Activated T-cell treated with anti-CD3 and anti-CD28 coated beads, Interleukin-2, amount 50 U/mL, for 72 hours (primary cell): ENCODE measurements at places on chromosomes 6 and 20.
A peak's percentile ranks its signal among the peaks of the same experiment; 100 is the strongest.

- DNase-seq: no peak
Measured at GRCh38 chr6:42969431-42969830, 8.9 kb downstream of the GNMT start.

- DNase-seq: no peak
Measured at GRCh38 chr6:75091467-75092190, 114.2 kb downstream of the COL12A1 start.

GRCh38 chr6:166007349-166008263, 160.0 kb downstream of the TBXT start:
- DNase-seq: no peak

- DNase-seq: no peak
Measured at GRCh38 chr6:160871320-160871719, 120.2 kb upstream of the MAP3K4 start.

DNA sequence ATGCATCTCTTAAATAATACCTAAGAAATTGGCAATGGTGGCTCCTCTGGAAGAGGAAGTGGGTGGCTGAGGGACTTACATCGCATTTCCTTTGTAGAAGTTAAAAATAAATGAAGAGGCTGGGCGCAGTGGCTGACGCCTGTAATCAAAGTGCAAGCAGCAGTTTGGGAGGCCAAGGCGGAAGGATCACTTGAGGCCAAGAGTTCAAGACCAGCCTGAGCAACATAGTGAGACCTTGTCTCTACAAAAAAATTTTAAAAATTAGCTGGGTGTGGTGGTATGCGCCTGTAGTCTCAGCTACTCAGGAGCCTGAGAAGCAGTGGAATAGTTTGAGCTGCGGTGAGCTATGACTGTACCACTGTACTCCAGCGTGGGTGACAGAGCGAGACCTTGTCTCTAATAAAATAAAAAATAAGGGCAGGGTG, 12.2 kb upstream of the NCOA3 start:
- DNase-seq: peak; percentile 34

DNA sequence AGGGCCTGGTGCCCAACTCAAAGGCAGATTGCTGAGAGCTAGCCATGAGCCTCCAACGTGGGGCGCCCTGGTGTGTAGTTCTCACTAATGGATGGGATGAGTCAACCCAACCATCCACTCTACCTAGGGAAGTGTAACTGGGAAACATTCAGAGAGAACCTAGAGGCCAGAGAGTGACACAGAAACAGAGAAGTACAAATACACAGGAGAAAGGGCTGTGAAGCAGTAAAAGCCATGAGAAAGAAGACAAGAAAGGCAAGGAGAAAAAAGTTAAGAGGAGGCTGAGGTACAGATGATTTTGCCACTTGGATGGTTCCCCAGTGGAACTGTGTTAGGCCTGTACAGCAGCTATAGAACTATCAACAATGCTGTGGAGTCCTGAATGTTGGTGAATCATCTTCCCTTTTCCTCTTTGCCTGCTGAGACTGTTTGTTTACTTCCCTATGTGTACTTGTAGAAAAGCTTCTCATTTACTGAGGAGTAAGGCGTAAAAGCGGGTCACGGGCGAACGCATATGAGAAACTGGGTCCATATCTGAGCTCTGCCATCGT, 39.0 kb downstream of the MAN1A1 start:
- DNase-seq: no peak

DNA sequence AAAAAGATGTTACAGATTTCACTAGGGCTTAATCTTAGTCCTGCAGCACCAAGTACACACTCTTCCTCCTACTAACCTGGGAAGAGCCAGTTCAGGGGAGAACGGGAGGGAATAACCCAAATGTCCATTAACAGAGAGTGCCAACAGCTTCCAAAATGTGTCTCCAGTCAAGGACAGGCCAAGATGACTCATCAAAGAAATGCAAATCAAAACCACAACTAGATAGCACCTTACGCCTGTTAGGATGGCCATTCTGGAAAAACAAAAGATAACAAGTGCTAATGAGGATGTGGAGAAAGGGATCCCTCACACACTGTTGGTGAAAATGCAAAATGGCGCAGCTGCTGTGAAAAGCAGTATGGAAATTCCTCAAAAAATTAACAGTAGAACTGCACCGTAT, 3.8 kb upstream of the MAS1L start:
- DNase-seq: no peak

DNA sequence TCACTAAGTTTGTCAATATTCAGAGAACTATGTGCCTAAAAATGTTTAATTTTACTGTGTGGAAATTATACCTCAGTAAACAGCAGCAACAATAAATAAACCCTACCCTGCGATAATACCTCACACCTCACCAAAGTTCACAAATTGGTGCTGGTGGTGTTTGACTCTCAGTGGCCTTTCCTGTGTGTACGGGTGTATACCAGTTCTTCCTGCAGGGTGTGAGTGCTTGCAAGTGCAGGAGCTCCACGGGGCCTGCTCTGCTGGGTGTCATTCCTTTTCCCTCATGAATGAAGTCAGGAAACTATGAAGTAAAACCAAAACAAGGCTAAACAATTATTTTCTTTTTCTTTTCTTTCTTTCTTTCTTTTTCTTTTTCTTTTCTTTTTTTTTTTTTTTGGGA, 4.1 kb upstream of the ENPP5 start:
- no peak for DNase-seq
